Activated T-cell treated with anti-CD3 and anti-CD28 coated beads, Interleukin-2, amount 50 U/mL, for 4 hours (primary cell): ENCODE measurements at places on chromosomes 4 and X.

- DNase-seq: no peak
These were observed 66.6 kb upstream of the LIMCH1 start for GRCh38 chr4:41471126-41472071.

GRCh38 chrX:150605603-150606002 is 37.2 kb downstream of the MTM1 start:
- DNase-seq: no peak

DNA sequence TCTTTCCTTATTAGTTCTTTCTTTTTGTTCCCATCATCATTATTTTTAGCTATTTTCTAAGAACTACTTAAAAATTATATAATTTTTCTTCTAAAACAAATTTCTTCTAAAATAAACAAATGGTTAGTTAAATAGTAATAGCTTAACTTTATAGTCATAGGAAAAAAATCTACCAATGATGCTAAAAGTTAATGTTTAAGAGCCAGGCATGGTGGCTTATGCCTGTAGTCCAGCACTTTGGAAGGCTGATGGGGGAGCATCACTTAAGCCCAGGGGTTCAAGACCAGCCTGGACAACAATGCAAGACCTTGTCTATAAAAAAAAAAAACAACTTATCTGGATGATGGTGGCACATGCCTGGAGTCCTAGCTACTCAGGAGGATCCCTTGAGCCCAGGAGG is 127.1 kb upstream of the ANXA3 start:
- no peak for DNase-seq

- peak; percentile 72 for DNase-seq
These were observed 17.2 kb upstream of the RNF212 start for GRCh38 chr4:1130316-1131186.

GRCh38 chr4:2712261-2712842 is 43.8 kb downstream of the TNIP2 start:
- DNase-seq: no peak

DNA sequence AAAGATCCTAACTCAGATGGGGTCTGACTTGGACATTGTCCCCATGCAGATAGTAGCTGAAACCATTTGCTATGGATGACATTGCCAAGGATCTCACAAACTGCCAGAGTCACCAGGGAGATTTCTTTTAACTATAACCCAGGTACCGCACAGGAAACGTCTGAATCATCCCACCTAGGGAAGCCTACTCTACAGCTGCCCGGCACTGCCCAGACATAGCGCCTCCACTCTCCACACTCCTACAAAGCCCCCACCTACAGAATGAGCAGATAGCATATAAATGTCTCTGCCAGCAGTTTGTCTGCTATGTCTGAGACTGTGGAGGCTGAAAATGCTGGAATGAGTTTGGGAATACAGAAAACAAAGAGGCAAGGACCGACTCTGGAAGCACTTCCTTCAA is 32.3 kb downstream of the TRIM61 start:
- no peak for DNase-seq

DNA sequence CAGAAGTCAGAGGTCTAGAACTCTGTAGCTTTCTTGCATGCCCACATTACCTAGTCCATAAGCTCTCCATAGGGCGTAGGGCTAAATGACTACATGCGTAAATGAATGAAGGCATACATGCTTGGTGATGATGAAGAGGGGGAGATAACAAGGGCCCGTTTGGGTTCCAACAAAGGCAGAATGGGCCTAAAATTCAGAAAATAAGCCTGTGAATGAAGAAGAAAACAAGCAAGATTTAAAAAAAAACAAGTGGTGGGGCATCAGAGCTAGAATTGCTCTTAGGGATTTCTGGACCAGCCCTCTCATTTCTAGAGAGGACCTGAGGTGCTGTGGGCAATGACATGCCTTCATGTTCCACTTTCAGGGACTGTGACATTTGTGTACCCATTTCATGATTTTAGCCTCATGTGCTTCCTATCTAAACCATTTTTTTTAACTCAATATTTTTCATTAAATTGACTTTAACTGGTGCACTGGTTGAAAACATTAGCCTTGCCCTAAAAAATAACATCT is 12.1 kb downstream of the GPRIN3 start:
- DNase-seq: no peak

DNA sequence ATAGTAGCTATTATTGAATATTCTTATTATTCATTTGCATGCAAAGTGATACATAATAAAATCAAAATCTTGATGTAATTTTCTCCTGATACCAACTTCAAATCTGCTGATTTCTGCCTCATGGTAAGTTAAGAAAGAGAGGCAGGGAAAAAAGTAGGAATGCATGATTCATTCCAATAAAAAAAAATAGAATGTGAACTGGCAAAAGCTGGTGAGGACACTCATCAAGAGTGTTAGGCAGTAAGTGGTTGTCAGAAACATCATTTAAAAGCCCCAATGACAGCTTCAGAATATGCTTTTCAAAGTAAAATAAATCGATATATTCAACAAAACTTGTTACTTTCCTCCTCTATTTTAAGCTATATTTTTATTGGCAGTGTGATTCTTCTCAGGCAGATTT is 979.1 kb downstream of the TECRL start:
- no peak for DNase-seq

DNA sequence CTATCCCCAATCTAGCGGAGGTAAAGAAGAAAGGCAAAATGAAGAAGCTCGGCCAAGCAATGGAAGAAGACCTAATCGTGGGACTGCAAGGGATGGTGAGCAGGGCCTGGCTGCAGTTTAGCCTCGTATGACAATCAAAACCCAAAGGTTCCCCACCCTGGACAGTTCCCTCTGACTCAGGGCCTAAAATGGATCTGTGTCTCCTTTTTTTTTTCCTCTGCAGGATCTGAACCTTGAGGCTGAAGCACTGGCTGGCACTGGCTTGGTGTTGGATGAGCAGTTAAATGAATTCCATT is 986 bp downstream of the HDAC6 start:
- DNase-seq: no peak

DNA sequence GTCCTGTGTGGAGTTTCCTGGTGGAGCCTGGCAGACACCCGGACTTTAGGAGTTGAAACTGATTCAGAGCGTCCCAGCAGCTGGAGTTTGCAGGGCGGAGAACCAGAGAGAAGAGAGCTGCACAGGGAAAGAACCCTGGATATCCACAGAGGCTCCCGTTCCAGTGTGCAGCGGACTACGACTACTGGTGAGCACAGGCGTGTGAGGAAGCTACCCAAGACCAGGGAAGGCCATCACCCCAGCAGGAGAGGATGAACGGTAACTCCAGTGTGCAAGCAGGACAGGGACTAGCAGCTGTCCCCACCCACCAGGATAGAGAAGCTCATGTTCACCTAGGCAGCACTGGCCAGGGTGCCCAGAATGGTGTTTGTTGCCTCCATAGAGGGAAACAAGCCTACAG is 2.3 kb downstream of the LAGE3 start:
- no peak for DNase-seq

GRCh38 chrX:56572975-56573374 is 9.5 kb downstream of the UBQLN2 start:
- DNase-seq: no peak

- DNase-seq: no peak
These were observed 4.3 kb upstream of the PNMA6E start for GRCh38 chrX:153405426-153405825.
